Peyer's patch (tissue), 4 donors: ENCODE measurements at places on chromosomes 6 and 20. TPM values are rescaled to one million over a fixed set of nuclear protein-coding genes. Genes with fewer than 3 reads are reported as not detected.

- DNase-seq = no peak
- H3K4me1 ChIP-seq = no peaks in the 10 kb centered on the region
- no peak overlapping the region for H3K27ac ChIP-seq
- H3K4me3 ChIP-seq = no peak overlapping the region
Measured at GRCh38 chr6:117795234-117795633, 111.8 kb upstream of the SLC35F1 start.

The DCDC2 gene
- 3.3 TPM for total RNA-seq

- DNase-seq = no peak
- no peaks in the 10 kb centered on the region for H3K4me1 ChIP-seq
- H3K27me3 ChIP-seq = no peaks in the 10 kb centered on the region
- H3K4me3 ChIP-seq = no peak overlapping the region
Measured at GRCh38 chr6:154986787-154987235, 8.3 kb upstream of the TIAM2 start.

- no peaks in the 10 kb centered on the region for H3K27me3 ChIP-seq
- H3K36me3 ChIP-seq = no peaks in the 10 kb centered on the region
- DNase-seq = no peak
- H3K27ac ChIP-seq = no peak overlapping the region
Measured at GRCh38 chr6:41759106-41759904, 12.1 kb upstream of the PGC start.

GRCh38 chr6:13508711-13509705 lies 21.6 kb upstream of the GFOD1 start:
- no peak overlapping the region for H3K4me3 ChIP-seq
- no peak overlapping the region for H3K27ac ChIP-seq
- no peaks in the 10 kb centered on the region for H3K27me3 ChIP-seq
- no peak for DNase-seq
- H3K4me1 ChIP-seq = no peaks in the 10 kb centered on the region

DNA sequence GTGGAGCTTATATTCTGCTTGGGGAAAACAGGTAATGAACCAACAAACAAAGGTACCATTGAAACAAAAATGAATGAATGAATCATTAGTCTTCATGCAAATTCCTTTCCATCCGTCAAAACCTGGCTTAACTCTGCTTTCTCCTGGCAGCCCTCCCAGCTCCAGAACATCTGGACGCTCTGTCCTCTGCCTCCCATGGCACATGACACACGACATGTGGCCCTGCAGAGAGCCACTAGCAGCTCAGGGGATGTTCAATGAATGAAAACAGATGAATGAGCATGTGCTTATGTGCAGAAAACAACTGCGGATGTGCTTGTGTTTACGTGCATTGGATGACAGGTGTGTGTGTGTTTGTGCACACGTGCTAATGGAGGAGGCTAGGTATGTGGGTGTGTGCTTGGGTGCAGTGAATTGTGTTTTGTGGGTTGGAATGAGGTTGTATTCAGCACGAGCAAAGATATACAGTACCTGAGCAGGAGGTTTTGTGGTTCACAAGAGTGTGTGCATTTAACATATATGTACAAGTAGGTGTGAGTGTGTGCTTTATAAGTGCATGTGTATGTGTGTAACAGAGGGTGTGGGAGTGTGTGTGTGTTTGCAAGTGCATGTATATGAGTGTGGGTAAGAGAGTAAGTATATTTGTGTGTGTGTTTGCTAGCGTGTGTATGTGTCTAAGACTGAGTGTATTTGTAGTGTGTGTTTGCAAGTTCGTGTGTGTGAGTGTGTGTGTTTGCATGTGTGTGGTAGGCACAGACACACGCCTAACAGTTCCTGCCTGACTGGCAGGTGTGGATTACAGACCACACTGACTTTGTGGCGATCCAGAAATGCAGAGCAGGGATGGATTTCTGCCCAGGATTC lies 374.1 kb upstream of the SULF2 start:
- no peak overlapping the region for H3K4me3 ChIP-seq
- no peak overlapping the region for H3K27ac ChIP-seq
- no peak for DNase-seq
- no peaks in the 10 kb centered on the region for H3K36me3 ChIP-seq
- H3K4me1 ChIP-seq = no peaks in the 10 kb centered on the region
- no peaks in the 10 kb centered on the region for H3K27me3 ChIP-seq

DNA sequence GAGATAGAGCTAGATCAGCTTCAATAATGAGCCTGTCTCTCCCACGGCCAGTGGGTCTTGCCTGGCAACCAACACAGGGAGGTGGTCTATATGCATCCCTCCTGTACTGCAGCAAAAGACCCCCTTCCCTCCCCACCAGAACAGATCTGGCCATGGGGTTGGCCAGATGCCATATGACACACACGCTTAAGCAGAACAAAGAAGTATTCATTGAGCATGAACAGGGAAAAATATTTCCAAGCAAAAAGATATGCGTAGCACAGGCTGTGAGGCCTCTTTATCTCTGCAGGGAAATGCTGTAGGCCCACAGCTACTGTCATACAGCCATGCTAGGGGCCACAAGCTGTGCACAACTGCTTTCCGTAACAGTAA lies 73.4 kb upstream of the NRSN1 start:
- H3K27me3 ChIP-seq = no peaks in the 10 kb centered on the region
- H3K36me3 ChIP-seq = no peaks in the 10 kb centered on the region
- H3K4me1 ChIP-seq = no peaks in the 10 kb centered on the region
- no peak overlapping the region for H3K4me3 ChIP-seq

The ELOVL4 gene
- 1.1 TPM for total RNA-seq
